ENCODE measurements at places on chromosomes 11 and 22.

GRCh38 chr22:39592081-39593065 is 21.8 kb downstream of the CACNA1I start:
- no peak for DNase-seq

GRCh38 chr11:28526406-28526751 is 418.2 kb downstream of the METTL15 start:
- DNase-seq, result no peak

DNA sequence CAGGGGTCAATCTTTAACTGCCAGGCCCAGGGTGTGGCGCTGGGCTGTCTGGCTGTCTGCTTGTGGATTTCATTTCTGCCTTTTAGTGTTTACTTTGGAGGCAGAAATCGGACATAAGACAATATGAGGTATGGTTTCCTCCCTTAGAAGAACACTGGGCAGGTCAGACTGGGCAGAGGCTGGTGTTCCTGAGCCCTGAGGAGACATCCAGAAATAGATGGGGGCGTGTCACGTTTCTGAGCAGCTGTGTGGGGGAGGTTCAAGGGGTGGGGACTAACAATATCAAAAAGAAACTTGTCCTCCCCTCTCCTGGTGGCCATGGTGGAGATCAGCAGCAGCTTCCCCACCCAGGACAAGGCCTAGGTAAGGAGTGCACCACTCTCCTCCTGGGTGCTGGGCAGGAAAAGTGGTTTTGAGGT is at the start of gene ART1:
Gene ART1, plus strand, starts transcription at position 312 of the 419 bp plus-strand sequence. CDS start 14,086 bp downstream, outside the sequence.
- DNase-seq, result no peak

GRCh38 chr22:42304324-42304790 is 33.9 kb upstream of the TCF20 start:
- DNase-seq, result no peak

DNA sequence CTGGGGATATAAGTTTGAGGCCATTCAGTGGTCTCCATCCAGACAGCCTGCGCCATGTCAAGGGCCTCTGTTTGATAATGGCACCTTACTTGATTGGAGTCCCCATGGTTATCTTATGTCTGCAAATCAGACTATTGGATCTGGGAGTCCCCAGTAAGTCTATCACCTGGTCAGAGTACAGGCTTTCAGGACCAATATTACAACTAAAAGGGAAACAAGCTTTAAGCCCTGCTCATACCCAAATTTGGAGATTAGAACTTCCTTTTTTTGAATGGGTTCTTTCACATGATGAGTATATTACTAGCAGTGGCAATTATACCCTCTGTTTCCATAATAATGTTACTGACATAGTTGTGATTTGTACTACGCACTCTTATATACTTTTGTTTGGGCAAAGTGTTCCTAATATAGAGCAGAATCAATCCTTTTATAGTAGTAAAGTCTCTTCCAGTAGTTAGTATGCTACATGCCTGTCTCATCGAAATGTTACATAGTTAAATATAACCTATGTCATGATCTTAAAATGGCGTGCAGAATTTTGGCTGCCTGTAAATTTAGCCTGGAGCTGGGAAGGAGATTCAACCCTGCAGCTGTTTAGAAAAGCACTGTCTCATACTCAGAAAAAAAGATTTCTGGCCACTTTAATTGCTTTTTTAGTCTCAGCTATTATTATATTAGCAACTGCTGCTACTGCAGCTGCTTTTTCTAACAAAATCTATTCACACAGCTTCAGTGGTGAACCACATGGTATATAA is 4.9 kb downstream of the MS4A15 start:
- no peak for DNase-seq

DNA sequence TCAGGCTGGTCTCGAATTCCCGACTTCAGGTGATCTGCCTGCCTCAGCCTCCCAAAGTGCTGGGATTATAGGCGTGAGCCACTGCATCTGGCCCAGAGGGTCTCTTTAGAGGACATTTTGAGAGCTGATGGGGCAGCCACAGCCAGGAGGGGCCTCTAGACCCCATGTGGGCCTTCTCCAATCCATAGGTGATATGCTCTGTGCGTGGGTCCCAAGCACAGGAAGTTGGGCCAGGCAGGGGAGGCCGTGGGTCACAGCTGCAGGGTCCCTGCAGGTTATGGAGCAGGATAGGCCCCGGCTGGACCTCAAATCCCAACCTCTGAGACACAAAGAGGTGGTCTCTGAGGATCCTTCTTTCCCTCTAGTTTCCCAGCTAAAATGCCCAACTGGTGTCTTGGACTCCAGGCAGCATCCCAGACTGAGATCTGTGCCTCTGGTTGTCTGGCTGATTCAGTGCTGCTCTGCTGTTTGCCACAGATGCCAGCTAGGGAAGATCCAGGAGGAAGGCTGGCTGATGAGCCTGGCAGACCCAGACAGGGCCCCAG is 1.5 kb downstream of the LRRC75B start:
- no peak for DNase-seq

GRCh38 chr11:47566149-47566698 is 825 bp downstream of the PTPMT1 start:
- no peak for DNase-seq

- DNase-seq, result no peak
Measured at GRCh38 chr11:37948258-37948657, 1350.2 kb upstream of the RAG2 start.

DNA sequence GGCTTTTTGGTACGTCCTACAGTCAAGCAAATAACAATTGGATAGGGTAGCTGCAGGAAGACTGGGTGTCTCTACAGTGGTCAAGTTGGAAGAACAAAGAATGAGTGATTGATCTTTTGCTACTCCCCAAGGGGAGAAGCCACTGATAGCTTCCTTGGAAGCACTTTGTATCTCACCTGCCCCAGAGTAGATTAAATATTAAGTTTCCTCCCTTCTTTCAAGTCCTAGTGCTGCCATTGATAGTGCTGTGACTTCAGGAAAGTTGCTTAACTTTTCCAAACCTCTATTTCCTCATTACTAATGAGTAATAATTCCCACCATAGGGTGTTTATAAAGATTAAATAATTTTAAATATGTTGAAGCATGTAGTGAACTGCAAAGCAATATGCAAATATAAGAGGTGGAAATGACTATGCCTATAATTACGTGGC is 35.6 kb upstream of the EHF start:
- DNase-seq, result no peak

DNA sequence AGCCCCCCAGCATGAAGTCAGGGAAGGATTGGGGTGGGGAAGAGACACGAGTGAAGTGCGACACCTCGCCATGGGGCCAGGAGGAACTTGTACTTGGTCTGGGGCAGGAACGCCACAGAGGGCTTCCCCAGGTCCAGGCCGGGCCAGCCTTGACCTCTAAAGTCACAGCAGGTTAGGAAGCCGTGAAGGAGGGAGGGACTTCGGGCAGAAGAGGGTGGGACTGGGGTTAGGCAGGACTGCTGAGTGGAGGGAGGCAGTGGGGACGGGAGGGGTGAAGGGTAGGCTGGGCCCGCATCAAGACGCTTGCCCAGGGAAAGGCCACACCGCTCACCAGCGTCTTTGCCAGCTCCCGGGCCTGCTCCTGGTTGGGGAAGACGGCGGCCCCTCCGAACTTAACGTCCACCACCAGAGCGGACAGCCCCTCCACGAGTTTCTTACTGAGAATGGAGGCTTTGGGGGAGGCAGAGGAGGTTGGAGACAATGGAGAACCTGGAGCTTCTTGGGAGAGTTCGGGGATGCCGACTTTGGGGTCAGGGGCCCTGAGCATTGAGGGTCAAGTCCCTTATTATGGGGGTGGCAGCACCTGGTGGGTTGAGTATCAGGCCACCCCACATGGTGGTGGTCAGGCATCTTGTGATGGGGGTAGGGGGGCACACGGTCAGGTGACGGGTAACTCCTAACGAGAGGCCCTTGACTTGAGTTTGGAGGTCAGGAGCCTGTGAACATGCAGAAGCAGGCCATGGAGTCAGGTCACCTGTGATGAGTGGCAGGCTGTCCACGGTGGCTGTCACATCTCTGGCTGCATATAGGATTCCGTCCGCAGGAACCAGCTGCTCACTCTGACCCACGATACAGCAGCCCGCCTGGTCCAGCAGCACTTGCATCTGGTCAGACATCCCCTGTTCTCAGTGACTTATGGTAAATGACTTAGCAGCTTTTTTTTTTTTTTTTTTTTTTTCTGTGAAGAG is 1.7 kb upstream of the SCO2 start:
- DNase-seq, result no peak

- DNase-seq, result peak; percentile 60
Measured at GRCh38 chr11:73980001-73980961, 2.4 kb downstream of the UCP2 start.

Measured in activated CD8-positive, alpha-beta memory T cell treated with anti-CD3 and anti-CD28 coated beads for 1 hour (primary cell).